ENCODE measurements at places on chromosomes 7 and 10. TPM values are rescaled to one million over a fixed set of nuclear protein-coding genes. Genes with fewer than 3 reads are reported as not detected.

The CFAP46 gene
- 2.1 TPM for total RNA-seq

GRCh38 chr10:113438652-113439051 is 114.2 kb upstream of the HABP2 start:
- no peak for DNase-seq

The NPFFR1 gene
- total RNA-seq = not detected

DNA sequence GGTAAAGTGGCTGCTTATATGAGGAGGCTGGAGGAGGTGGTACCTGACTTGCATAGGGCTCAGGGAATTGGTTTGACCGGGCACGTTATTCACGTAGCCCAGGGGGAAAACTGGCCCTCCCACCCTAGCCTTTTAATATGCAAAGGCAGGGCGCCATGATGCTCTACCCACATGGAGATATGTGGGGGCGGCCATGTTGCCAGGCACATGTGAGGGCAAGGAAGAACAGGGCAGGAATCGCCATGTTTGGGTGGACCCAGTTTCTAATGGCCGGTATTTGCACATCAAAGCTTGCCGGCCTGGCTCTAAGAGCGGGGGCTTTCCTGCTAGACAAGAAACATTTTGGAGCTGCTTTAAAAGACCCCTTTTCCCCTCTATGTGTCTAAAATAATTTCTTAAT is 949.7 kb upstream of the C7orf33 start:
- DNase-seq = no peak

The KIN gene
- 14.7 TPM for total RNA-seq

GRCh38 chr10:97023401-97024167 is 162.2 kb downstream of the SLIT1 start:
- no peak for DNase-seq

- DNase-seq = no peak
Measured at GRCh38 chr10:112618814-112619213, 171.8 kb downstream of the VTI1A start.

GRCh38 chr7:4050126-4050660 is 631.9 kb upstream of the FOXK1 start:
- DNase-seq = no peak

GRCh38 chr10:106438386-106438785 is 726.1 kb downstream of the SORCS1 start:
- no peak for DNase-seq
